ENCODE measurements at places on chromosomes 12 and 14.

DNA sequence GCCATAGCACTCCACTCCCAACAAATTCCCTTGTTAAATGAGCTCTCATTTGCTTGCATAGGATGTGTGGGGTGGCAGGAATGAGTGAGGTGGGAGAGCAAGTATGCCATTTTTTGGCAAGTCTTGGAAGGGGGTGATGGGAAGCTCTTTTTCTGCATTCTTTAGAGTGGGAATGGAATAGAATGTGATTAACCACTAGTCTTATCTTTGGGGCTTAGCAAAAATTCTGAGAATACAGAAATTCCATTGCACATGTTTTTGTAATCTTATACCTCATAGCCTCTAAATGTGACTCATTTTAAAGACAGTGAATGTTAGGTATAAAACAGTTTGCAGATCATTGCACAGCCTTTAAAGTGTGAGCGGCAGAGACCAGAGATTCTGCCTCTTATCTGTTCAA lies 28.4 kb upstream of the NEDD1 start:
- no peak for DNase-seq

DNA sequence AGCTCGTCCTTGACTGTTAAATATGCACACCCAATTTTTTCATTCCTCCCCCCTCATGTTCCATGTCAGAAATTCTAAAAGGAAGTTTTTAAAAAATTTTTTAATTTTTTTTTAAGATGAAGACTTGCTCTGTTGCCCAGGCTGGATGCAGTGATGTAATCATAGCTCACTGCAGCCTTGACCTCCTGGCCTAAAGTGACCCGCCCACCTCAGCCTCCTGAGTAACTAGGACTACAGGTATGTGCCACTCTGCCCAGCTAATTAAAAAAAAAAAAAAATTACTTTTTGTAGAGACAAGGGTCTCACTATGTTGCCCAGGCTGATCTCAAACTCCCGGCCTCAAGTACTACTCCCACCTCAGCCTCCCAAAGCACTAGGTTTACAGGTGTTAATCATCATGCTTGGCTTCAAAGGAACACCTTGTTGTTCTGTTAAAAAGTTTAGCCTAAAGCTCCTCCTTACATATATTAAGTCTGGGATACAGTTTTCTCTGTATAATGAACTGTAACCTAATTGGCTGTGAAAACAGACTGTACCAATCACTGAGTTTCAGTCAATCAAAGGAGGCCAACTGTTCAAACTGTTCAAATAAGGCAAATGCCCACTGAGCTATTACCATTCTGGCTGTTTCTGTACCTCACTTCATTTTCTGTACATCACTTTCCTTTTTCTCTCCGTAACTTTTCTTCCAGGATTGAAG lies 17.8 kb downstream of the SDR9C7 start:
- no peak for DNase-seq

GRCh38 chr14:102418169-102418852 lies 55.6 kb downstream of the TECPR2 start:
- no peak for DNase-seq

- DNase-seq: no peak
Measured at GRCh38 chr14:37088356-37089215, 83.8 kb downstream of the SLC25A21 start.

- no peak for DNase-seq
Measured at GRCh38 chr14:95008445-95009217, 148.7 kb downstream of the DICER1 start.

- DNase-seq: no peak
Measured at GRCh38 chr12:49664591-49665239, 41.4 kb downstream of the PRPF40B start.
